ENCODE measurements at places on chromosomes 4 and X.

GRCh38 chr4:13701937-13702446, 74.5 kb upstream of the BOD1L1 start:
- no peak for DNase-seq

DNA sequence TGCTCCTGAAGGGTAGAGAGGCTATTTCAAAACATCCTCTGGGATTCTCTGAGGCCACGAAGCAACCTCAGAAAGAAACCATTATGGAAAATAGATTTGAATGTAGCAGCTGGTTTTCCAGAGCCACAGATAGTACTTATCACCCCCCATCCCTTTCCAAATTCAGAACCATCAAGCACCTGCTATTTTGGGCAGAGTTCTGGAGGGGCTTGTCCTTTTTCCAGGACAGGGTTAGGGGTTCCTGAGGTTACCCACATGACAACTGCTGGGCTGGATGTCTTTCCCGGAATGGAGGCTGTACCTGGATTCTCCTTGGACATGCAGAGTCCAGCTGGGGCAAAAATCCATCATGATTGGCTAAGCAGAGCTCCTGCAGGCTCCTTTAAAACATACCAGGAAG, 22.0 kb upstream of the ZXDA start:
- DNase-seq, result no peak

DNA sequence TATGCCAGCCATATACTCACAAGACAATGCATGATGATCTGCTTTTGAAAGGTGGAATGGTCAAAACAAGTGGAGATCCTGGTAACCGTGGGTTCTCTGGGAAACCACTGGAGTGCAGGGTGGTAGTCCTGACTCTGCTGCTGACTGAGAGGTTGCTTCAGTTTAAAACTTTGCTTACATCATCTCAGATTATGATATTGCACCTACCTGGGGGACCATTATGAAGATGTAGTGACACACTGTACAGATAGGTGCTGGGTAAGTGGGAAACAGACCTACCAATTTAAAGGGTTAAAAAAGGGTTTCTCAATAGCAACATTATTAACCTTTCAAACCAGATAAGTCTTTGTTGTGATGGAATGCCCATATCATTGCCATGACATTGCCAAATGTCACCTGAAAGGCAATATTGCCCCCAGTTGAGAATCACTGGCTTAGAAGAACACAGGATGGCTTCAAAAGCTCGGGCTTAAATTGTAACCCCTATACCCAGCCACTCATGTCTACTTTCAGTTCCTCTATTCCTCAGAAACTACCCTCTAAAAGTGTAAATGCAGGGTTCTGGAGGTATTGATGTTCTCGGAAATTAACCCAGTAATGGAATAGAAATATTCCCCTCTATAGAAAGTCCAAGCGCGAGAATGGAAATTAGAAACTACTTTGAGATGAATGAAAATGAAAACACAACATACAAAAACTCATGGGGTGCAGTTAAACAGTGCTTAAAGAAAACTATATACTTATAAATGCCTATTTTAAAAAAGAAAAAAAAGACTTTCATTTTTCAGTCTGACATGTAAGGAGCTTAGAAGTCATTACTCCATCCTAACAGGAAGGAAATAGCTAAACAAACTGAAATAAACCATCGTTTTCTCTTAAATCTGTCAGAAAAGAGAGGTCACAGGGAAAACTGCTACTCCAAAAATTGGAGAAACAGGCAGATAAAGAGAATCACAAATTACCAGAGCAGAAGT, 65.8 kb downstream of the ARHGEF6 start:
- no peak for DNase-seq

- DNase-seq, result no peak
Observed at GRCh38 chr4:163804001-163804400, 309.5 kb downstream of the TMA16 start.

GRCh38 chrX:44744799-44745198, 99.0 kb upstream of the DUSP21 start:
- no peak for DNase-seq

DNA sequence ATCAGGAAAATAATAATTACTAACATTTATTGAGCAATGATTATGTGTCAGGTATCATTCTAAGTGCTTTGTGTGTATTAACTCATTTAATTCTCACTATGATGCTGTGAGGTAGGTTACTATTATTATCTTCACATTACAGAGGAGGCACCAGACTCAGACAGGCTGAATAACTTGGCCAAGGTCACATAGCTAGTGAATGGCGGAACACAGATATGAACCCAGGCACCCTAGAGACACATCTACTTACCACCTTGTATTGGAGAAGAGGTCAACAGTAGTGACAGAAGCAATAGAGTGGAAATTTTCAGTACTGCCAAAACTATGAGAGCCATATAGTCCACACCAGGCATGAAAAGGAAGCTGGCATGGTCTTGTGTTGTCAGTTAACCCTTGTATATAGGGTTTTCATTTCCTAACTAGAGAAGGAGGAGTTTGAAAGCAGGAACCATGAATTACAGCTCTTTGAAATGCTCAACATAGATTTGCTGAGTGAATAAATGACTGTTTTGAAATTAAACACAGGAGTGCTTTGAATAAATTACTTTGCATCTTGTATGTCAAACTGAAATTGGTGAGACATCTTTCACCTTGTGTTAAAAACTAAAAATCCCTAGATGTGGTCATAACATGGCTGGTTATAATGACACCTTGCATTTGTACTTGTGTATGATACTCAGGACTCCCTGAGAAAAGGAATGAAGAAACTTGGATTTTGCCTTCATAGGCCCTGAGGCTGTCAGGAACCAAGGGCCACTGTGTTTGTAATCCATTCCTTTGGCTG, 71.8 kb downstream of the RTL9 start:
- DNase-seq, result no peak

DNA sequence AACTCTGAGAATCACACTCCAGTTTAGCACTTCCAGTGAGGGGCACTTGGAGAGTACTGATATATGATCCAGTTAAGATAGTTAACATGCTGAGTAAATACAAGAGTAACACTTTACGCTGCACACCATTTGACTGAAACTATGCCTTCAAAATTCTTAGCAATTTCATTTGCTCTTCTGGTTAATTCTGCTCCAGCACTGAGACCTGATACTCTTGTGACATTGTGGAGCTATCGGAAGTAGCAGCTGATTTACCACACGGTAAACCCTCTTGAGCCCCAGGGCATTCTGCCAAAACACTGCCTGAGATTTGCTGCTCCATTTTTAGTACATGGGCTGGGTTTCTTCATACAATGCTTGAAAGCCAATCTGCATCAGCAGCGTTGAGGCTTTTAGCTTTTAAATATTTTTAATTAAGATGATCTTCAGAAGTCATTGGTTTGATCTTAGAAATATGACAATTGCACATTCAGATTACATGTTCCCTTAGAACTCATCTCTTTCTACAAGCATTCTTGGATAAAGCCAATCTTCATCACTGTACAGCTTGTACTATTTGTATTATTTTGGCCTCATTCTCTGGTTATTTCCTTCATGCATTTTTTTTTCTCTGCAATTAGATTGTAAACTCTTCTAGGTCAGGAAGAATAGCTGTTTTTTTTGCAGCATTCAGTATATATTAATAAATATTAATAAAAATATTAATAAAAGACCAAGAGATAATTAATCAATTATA, 67.8 kb upstream of the ETNPPL start:
- no peak for DNase-seq

DNA sequence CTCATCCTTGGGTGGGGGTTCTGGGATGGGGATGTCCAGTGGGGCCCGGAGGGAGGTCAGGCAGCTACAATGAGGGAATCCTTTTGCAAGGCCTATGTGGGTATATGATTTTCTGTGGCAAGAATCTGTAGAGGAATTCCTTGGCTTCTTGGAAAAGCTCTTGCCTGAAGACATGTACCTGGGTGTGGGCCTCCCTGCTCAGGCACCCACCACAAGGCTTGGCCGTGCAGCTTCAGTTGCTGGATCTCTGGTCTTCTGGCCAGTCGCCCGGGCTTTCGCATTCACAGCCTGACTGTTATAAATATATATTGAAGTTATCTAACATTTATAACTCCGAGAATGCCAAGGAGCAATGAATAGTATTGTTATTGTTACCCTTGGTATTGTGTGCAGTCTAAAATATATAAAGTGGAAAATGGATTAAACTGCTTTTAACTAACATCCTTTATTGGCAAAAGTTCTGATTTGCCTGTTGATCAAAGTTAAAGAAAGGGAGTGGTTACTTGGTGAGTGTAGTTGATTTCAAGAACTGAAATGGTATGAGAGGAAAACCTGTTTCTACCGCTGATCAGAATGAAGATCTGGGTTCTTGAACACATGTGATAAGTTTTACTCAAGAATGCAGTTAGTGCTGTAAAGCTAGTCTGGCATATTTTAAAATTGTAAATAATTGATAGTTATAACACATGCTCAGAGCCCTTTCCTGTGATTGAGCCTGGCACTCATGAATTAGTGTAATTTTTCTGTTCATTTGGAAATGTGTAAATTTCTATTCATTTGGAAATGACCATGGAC, 36.0 kb downstream of the PTTG2 start:
- no peak for DNase-seq

DNA sequence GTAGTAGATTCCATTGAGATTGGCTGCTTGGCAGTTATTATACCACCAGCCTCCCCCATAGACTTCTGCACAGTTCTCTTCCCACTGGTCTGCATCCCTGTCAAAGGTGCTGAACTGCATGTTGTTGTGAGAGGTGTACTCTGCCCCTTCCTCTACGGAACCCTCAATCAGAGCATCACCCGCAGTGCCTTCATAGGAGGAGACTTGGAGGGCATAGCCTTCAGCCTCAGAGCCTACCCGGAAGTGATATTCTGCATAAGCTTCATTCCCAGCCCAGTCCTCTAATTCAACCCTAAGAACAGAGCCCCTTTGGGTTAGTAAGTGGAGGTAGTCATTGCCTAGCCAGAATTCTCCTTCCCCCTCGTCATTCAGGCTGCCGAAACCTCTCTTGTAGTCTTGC, 6.3 kb downstream of the FGA start:
- no peak for DNase-seq

GRCh38 chr4:56757821-56758411, 63.6 kb downstream of the SPINK2 start:
- peak; percentile 88 for DNase-seq

DNA sequence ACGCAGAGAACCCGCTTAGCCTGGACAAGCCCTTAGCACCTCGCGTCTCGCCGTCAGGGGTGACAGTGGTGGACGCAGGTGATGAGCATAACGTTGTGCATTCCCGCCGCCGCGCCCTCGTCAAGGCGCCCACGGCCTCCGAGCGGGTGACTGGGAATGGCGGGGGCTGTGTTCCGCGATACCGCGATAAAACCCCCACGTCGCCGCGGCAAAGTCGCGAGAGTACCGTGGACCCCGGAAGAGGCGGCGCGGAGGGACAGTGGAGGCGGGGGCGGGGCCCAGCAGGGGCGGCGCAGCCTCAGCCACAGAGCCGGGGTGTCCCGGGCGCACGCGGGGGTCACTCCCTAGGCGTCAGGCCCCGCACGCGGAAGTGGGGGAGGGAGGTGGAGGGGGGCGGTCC, 53.8 kb downstream of the ZFYVE28 start:
- no peak for DNase-seq

GRCh38 chr4:182704948-182705347, 212.2 kb downstream of the DCTD start:
- no peak for DNase-seq

GRCh38 chr4:73919691-73920090, 50.5 kb downstream of the CXCL1 start:
- no peak for DNase-seq

GRCh38 chr4:163591614-163592020, 97.1 kb downstream of the TMA16 start:
- no peak for DNase-seq

DNA sequence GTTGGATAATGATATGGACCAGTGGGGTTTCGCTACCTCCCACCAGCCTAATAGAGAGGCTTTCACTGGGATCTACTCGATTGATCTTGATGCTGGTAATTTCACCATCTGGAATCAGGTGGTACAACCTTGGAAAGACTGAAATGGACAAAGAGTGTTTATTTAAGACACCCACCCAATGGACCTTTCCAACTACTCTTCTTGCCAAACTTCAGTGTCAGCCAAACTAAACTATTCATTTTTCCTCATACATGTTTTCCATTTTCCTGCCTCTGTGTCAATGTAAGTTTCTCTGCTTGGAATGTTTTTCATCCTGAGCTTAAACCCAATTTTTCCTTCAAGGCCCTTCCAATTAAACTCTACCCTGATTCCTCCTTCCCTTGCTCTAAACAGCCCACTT, 92.6 kb downstream of the LNX1 start:
- DNase-seq, result no peak

- DNase-seq, result no peak
Observed at GRCh38 chr4:1116838-1117237, 3.5 kb upstream of the RNF212 start.

- no peak for DNase-seq
Observed at GRCh38 chrX:24027086-24027485, at the start of gene KLHL15. TSS of gene KLHL15 (minus strand) at chrX:24027186. CDS start at chrX:24006693, 20,493 bp downstream.

- no peak for DNase-seq
Observed at GRCh38 chrX:12919051-12919450, 12.6 kb downstream of the TLR8 start.

GRCh38 chrX:55074851-55075467, at the start of gene PAGE2B:
TSS of gene PAGE2B (plus strand) at chrX:55075030. CDS start at chrX:55076042, 1,012 bp downstream.
- DNase-seq, result no peak

GRCh38 chr4:186726426-186727168, 2.9 kb upstream of the FAT1 start:
- DNase-seq, result no peak

DNA sequence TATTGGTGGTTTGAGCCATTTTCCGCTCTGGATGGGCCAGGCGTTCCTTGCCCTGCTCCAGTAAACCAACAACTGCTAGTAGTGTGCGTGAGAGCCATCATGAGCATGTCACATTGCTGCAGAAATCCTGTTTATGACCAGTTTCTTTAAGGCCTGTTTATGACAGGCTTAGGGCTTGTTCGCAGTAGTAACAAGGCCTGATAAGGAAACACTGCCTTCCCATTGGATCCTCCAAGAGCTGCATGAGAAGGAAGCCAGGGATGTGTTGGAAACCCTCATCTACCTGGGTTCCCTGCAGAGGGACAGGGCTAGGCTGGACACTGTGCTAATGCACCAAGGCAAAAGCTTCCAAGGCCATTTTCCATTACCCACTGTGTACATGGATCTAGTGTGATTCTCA, 153.9 kb downstream of the ZNF518B start:
- no peak for DNase-seq

GRCh38 chrX:132636080-132636479, 147.2 kb upstream of the MBNL3 start:
- no peak for DNase-seq

- DNase-seq, result no peak
Observed at GRCh38 chr4:81455897-81456296, 15.8 kb downstream of the RASGEF1B start.

DNA sequence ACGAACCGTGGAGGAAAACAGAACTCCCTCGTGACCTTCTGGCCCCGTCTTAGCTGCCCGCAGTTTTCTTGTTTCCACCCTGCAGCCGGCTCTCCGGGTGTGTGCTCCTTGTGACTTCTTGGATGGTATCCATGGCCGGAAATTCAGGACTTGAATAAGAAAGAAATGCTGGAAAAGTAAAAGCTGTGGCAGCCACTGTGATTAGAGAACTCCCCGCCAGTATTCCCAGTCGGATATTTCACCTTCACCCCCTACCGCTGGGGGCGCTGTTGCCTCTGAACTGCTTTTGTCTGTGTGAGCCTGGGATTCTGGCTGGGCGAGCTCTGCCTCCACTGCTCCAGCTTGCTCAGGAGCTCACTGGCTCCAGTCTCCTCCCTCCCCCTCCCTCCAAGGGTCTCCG, 41.5 kb upstream of the CYP4V2 start:
- DNase-seq, result no peak
